Glutamatergic neuron (in vitro differentiated cells): ENCODE measurements at places on chromosomes 6 and 20. TPM values are rescaled to one million over a fixed set of nuclear protein-coding genes. Genes with fewer than 3 reads are reported as not detected.

The PPP1R14C gene
- total RNA-seq = 4.1 TPM

The POPDC3 gene
- 10.9 TPM for total RNA-seq

The SGK2 gene
- 0.56 TPM for total RNA-seq

The PM20D2 gene
- total RNA-seq = 0.56 TPM

The HTR1B gene
- 4.2 TPM for total RNA-seq

The RBPJL gene
- not detected for total RNA-seq

The DEFB126 gene
- not detected for total RNA-seq

The LIN28B gene
- 105 TPM for total RNA-seq

- peaks cover 31% of the 10 kb centered on the region for H3K4me1 ChIP-seq
- no peak overlapping the region for H3K4me3 ChIP-seq
- H3K27me3 ChIP-seq = peaks cover 1% of the 10 kb centered on the region
- no peak for DNase-seq
- H3K36me3 ChIP-seq = no peaks in the 10 kb centered on the region
- no peak overlapping the region for H3K27ac ChIP-seq
Observed at GRCh38 chr20:10469056-10469455, 34.0 kb downstream of the SLX4IP start.

- no peaks in the 10 kb centered on the region for H3K4me1 ChIP-seq
- no peaks in the 10 kb centered on the region for H3K27me3 ChIP-seq
- no peak for DNase-seq
- no peaks in the 10 kb centered on the region for H3K36me3 ChIP-seq
- H3K4me3 ChIP-seq = no peak overlapping the region
- H3K27ac ChIP-seq = no peak overlapping the region
Observed at GRCh38 chr6:67802771-67803170, 832.3 kb upstream of the ADGRB3 start.

DNA sequence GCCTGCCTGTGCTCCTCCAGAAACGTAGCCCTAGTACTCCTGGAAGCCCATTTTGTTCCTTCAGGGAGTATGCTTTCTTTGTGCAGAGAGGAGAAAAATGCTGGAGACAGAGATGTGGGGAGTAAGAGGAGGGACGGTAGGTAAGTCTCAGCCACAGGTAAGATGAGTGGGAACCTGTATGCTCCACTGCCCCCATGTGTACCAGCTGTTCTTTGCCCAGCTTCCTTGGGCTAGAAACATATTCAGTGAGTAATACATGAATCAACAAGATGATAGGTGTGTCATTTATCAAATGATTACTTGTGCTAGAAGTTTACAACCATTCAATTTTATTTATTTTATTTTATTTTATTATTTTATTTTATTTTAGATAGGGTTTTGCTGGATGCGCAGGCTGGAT lies 13.6 kb upstream of the CEP85L start:
- H3K27me3 ChIP-seq = no peaks in the 10 kb centered on the region
- H3K36me3 ChIP-seq = no peaks in the 10 kb centered on the region
- peaks cover 15% of the 10 kb centered on the region for H3K4me1 ChIP-seq
- no peak overlapping the region for H3K4me3 ChIP-seq
- no peak overlapping the region for H3K27ac ChIP-seq
- DNase-seq = no peak

DNA sequence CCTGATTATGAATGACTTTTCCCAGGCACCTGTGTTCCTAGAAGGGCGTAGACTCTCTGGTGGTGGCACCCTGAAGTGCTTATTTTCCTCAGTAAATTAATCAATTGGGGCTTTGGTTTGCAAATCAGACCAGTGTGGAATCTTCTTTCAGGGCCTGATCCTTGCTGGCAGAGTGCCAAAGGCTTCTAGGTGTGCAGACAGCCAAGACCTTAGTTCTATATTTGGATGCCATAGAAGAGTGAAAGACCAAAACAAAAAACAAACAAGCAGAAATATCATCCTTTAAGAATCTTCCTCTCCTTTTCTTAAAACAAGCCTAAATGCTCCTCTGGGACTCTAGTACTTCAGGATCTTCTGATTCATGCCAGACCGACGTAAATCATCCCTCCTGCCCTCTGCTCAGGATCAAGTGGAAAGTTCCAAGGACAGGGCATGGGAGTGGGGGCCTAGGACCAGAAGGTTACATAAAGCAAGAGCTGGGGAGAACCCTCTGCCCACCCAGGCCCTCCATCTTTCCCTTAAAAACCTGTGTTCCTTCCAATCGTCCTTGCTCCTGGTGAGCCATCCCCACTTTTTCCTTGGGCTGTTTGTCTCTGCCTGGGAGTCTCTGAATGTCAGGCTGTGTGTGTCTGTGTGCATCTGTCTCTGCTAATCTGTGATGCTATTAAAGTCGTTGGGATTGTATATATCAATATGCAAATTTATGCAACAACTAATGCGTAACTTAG lies 70.5 kb upstream of the MYLIP start:
- peak overlapping the region; percentile 52 for H3K27ac ChIP-seq
- DNase-seq = peak; percentile 23
- no peaks in the 10 kb centered on the region for H3K36me3 ChIP-seq
- H3K4me1 ChIP-seq = peaks cover 19% of the 10 kb centered on the region
- no peak overlapping the region for H3K4me3 ChIP-seq
- H3K27me3 ChIP-seq = peaks cover 3% of the 10 kb centered on the region

DNA sequence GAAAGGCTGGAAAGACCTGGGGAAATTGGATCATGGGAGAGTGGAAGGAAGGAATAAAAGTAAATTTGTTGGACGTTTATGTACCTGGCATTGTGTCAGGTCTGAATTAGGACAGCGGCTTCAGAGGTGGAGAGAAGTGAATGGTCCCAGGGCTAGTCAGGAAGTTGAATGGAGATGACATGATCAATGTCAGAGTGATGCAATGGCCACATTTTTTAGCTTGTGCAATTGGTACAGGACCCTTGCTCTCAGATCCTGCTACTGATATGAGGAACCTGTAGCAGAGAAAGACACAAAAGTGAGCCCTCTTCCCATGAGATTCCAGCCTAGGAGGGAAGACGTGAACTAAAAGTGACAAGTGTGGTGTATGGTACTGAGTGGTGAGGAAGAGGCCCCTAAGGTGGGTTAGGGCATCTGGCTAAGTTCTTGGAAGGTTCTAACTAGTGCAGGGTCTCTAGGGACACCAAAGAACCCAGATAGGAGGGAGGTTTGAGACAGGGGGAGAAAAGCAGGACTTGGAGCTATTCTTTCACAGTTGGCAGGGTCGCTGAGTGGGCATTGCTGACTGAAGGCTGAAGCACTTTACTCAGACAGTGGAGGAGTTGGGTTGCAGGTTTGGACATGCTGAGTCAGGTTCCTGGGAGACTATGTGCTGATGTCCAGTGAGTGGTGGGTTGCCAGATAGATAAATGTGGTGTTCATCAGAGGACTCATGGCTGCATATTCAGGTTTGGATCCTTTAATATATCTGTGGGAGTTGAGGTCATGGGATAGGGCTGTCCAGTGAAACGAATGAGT lies 266.1 kb upstream of the RNF24 start:
- H3K36me3 ChIP-seq = peaks cover 5% of the 10 kb centered on the region
- no peaks in the 10 kb centered on the region for H3K4me1 ChIP-seq
- DNase-seq = no peak
- H3K27me3 ChIP-seq = no peaks in the 10 kb centered on the region
- no peak overlapping the region for H3K4me3 ChIP-seq

- H3K27ac ChIP-seq = no peak overlapping the region
- H3K36me3 ChIP-seq = peaks cover 5% of the 10 kb centered on the region
- H3K27me3 ChIP-seq = no peaks in the 10 kb centered on the region
- DNase-seq = no peak
- no peaks in the 10 kb centered on the region for H3K4me1 ChIP-seq
Observed at GRCh38 chr6:114783083-114783482, 440.3 kb upstream of the HS3ST5 start.

DNA sequence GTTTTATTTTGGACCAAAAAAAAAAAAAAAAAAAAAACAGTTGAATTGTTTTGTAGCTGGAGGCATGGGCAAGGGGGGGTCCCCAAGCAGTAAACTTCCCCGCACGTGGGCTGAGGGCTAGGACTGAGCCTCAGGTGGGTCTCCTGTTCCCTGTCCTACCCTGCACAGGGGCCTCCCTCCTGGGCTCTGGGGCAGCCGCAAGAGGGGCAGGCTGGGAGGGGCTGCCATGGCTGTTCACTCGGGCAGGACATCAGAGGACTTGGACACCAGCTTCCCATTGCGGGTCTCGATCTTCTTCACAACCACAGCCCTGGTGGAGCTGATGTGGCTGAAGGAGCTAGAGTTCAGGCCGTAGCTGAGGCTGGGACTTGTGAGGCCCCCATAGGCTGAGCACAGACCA lies 21.1 kb downstream of the SGK1 start:
- no peak overlapping the region for H3K4me3 ChIP-seq
- H3K27ac ChIP-seq = no peak overlapping the region
- peaks cover 2% of the 10 kb centered on the region for H3K27me3 ChIP-seq
- no peaks in the 10 kb centered on the region for H3K4me1 ChIP-seq

DNA sequence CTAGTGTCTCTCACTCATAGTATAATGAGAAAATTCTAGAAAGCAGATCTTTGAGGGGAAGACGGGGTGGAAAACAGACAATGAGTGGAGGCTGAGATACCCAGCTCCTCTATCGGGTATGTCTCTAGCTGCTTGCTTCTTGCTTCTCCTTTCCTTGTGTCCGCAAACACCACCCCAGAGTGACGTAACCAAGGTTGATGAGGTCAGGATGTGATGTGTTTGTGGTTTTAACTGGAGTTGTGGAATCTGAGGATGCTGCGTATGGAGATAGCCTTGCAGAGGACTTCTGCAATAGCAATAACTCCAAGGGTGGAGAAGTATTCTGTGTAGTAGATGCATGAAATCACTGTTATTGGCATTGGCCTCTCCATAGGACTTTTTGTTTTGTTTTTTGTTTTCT lies 132.7 kb upstream of the IFNGR1 start:
- H3K36me3 ChIP-seq = no peaks in the 10 kb centered on the region
- DNase-seq = no peak
- H3K4me1 ChIP-seq = peaks cover 7% of the 10 kb centered on the region
- H3K27ac ChIP-seq = no peak overlapping the region
- H3K27me3 ChIP-seq = no peaks in the 10 kb centered on the region

DNA sequence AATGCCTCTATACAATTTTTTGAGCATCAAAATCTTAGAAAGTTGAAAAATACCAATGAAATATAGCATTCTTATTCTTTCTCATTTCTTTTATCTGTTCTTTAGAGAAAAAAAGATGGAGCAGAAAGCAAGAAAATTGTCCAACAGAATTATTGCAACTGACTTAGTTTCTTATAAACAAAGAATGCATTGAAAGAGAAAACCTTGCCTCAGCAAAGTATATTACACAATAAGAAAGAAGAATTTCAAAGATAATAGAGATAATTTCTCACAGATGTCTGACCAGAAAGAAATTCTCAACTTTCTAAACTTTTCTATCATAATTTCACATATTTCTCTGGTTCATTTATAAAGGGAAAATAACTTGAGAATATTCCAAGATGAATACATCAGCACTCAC lies 47.0 kb upstream of the PRND start:
- H3K4me3 ChIP-seq = no peak overlapping the region
- peaks cover 5% of the 10 kb centered on the region for H3K36me3 ChIP-seq
- no peak for DNase-seq
- no peak overlapping the region for H3K27ac ChIP-seq
- peaks cover 3% of the 10 kb centered on the region for H3K27me3 ChIP-seq
- H3K4me1 ChIP-seq = peaks cover 9% of the 10 kb centered on the region

DNA sequence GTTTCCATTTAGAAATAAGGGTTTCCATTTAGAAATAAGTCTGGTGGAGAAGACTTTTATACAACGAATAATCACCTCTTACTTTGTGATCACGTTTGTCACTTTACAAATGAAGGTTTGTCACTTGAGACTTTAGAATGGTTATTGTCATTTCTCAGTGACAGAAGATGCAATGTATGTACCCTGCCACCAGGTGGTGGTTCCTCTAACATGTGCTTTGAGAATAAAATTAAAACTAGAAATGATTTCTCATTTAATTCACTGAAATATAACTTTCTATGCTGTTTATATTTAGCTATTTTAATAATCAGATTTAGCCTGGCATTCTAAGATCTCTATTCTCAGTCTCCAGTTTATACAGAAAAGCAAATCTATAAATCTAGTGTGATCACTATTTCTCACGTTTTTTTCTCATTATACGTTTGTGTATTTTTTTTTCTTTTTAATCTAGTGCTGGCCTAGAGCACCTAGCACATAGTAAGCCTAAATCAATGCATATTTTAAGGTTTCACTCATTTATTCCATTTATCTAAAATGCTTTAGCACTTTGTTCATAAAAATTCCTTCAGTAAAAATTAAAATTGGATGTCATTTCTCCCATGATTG lies 57.4 kb upstream of the TFAP2D start:
- H3K36me3 ChIP-seq = no peaks in the 10 kb centered on the region
- no peak for DNase-seq
- no peak overlapping the region for H3K27ac ChIP-seq

DNA sequence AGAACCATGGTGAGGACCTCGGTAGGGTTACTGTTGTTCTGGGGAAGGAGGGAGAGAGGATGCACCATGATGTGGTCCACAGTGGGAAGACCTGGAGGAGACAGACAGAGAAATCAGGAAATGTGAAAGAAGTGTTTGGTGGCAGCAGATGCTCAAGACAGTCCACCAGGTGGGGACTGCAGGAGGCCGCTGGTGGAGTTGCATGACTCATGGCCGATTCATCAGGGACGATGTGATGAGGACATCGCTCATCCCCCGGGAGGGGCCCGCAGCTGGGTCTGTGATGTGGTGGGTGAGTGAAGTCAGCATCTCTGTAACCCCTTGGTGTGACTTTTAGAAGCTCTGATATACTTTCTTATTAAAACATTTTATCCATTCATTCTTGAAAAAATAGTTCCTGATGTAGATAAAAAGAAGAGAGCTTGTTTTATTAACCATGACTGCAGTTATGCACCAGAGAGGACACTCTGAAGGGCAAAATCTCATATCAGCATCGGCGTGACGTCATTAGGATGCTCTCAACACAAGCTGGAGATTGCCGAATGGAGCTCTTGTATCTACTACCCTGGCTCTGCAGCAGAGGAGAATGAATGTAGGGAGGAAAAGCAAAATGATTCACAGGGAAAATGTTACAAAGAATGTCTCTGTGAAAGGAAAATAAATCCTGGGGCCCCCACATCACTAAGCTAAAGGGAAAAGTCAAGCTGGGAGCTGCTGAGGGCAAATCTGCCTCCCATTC lies 71.2 kb downstream of the RAMACL start:
- peaks cover 21% of the 10 kb centered on the region for H3K4me1 ChIP-seq
- peaks cover 38% of the 10 kb centered on the region for H3K36me3 ChIP-seq
- H3K4me3 ChIP-seq = peak overlapping the region; percentile 53
- H3K27ac ChIP-seq = peak overlapping the region; percentile 50
- H3K27me3 ChIP-seq = peaks cover 4% of the 10 kb centered on the region
- DNase-seq = peak; percentile 57

GRCh38 chr6:149913085-149913484 lies 9.8 kb downstream of the RAET1G start:
- no peak overlapping the region for H3K27ac ChIP-seq
- H3K36me3 ChIP-seq = peaks cover 2% of the 10 kb centered on the region
- DNase-seq = no peak
- H3K4me3 ChIP-seq = no peak overlapping the region
- H3K27me3 ChIP-seq = peaks cover 2% of the 10 kb centered on the region

- DNase-seq = no peak
- H3K36me3 ChIP-seq = peaks cover 5% of the 10 kb centered on the region
- no peak overlapping the region for H3K27ac ChIP-seq
- H3K4me1 ChIP-seq = no peaks in the 10 kb centered on the region
Observed at GRCh38 chr6:84093441-84094435, 60.2 kb downstream of the MRAP2 start.
